ENCODE measurements at places on chromosomes 13 and 19.

GRCh38 chr19:53596056-53596455 lies 35.7 kb upstream of the DPRX start:
- ATAC-seq, result no peak

GRCh38 chr19:21823224-21823623 lies 12.8 kb downstream of the ZNF43 start:
- ATAC-seq, result no peak

GRCh38 chr13:51907040-51907732 lies 45.4 kb downstream of the CCDC70 start:
- no peak for ATAC-seq

- ATAC-seq, result no peak
Observed at GRCh38 chr19:28463493-28464053, 749.4 kb downstream of the UQCRFS1 start.

DNA sequence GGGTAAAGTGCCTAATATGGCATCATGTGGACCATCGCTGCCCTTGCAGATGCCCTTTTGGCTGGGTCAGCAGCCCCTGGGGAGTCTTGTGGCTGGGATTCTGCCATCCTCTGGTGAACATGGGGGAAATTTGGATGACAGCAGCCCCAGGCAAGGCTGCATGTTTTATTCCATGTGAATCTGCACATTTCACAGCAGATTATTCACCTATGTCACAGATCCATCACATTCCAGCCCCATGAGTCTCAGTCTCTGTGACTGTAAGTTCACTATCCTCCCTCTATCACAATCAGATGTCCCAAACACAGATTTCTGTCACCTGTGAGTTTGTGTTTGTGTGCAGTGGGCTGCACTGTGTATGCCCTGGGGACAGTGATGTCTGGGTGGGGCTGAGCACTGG lies 36.8 kb upstream of the PSG9 start:
- ATAC-seq, result no peak

DNA sequence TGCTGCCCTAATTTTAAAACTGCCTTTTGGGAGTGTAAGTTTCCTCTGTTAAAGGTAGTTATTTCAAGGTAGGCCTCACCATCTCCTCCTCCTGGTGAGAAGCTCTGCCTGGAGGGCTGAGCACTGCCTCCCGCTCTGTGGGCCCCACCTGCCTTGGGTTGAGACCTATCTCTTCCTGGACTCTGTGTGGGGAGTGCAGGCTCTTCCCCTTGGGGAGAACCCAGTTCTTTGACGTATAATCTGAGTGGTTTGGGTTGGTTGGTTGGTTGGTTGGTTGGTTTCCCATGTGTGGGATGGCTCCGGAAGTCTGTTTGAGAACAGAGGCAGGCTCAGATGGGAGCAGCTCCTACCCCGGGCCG lies 39.1 kb downstream of the ACTN4 start:
- ATAC-seq, result no peak
